ENCODE measurements at places on chromosomes 4 and X.

- no peak for DNase-seq
These were observed 107.4 kb downstream of the AFF1 start for GRCh38 chr4:87042221-87042620.

DNA sequence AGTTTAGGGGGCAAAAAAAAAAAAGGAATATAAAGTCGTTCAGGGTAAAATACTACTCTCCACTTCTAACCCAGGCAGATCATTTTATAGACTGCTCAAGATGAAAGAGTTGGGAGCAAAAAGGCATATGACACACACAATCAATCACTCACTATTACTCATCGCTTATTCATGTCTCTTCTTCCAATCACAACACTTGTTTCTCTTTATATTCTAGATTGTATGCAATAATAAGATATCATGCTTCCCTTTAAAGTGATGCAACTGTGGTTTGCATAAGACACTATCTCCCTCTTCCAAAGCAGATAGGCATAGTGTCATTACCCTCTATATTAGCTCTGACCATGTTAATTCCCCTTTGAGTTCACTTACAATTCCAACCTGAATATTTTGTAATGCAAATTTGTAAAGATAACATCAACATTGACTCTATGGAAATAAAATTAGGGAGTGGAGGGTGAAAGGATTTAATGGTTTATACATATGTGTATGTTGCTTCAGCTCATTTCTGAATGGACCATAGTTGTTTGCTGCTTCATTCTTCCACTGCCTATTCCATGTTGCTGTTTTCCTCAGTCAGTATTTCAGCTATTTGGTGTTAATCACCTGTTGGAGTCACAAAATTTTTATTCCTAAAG is 154.9 kb upstream of the EPHA5 start:
- DNase-seq = peak; percentile 4

DNA sequence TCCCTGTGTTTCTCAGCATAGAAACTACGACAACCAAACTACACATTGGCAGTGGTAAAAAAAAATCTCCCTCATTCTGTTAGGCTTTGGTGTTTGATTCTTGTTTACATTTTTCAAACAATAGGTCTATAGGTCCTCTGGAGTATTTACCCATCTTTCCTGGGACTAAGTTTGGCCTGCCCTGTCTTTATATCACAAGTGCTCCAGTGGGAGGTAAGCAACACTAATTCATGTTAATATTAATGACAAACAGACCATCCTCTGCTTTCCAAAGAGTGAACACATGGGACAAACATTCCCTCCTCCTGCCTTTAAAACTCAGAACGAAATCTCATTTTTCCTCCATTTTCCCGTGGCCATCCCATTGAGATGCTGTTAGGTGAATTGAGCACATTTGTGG is 514.1 kb upstream of the INTU start:
- DNase-seq = no peak

DNA sequence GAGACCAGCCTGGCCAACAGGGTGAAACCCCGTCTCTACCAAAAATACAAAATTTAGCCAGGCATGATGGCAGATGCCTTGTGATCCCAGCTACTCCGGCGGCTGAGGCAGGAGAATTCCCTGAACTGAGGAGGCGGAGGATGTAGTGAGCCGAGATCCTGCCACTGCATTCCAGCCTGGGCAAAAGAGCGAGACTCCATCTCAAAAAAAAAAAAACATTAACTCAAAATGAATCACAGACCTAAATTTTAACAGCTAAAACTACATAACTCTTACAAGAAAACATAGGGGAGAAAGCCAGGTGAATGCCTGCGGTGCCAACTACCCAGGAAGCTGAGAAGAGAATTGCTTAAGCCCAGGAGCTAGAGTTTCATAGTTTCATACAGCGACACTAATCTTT is 54.8 kb downstream of the TMEM165 start:
- peak; percentile 53 for DNase-seq

- DNase-seq = no peak
These were observed 3.1 kb upstream of the DHRSX start for GRCh38 chrX:2503591-2504500.
